Adrenal gland (tissue), 19 donors: ENCODE measurements at places on chromosomes 11 and 22.
A peak's percentile ranks its signal among the peaks of the same experiment; 100 is the strongest.

- peaks cover 18% of the 10 kb centered on the region for H3K4me1 ChIP-seq
- no peaks in the 10 kb centered on the region for H3K27me3 ChIP-seq
- no peaks in the 10 kb centered on the region for H3K36me3 ChIP-seq
- no peak overlapping the region for H3K27ac ChIP-seq
Measured at GRCh38 chr11:123740787-123741158, 687 bp downstream of the ZNF202 start.

DNA sequence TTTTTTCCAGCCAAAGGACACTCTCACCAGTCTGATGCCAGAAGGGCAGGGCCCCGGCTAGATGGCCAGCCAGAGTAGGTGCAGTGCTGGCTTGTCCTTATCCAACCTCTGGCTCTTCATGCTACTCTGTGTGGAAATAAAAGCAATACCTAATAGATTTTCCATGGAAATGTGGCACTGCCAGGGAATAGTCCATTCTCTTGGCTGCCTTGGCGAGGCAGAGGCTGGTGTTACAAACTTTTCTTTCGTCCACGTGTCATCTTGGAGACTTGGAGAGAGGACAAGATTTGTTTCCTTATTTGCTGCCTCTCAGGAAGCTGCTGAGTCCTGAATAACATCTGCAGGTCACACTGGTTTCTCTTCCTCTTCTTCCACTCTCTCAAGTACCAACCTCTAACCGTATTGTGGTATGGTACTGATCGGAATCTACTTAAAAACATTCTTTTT, 17.2 kb upstream of the C1QTNF4 start:
- H3K27ac ChIP-seq, result no peak overlapping the region
- no peak for DNase-seq
- H3K27me3 ChIP-seq, result no peaks in the 10 kb centered on the region

DNA sequence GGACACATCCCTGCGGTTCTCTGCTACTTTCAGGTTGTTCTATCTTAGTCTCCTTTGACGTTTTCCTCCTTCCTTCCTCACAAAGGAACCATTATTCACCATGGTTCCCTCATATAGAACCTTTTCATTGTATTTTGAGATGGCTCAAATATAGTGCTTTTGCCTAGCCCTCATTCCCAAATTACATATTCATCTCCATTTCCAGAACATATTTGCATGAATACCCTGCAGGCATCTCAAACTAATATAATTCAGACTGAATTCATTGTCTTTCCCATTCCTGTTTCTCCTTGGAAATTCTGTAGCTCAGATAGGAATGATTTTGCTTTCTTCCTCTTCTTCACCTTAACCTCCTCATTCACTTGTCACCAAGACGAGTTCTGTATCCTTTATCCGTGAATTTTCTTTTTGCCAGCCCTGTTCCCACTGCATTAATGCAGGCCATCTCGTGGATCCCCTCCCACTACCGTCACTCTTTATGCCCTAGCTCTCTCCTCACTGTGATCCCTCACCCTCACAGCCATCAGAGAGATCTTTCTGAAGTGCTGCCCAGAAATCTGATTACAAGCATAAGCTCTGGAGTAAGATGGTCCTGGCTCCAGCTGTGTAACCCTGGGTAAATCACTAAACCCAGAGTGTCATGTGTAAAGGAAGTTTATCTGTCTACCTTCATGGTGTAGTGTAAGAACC, 23.3 kb downstream of the PIWIL4 start:
- DNase-seq, result no peak
- H3K4me1 ChIP-seq, result no peaks in the 10 kb centered on the region
- H3K4me3 ChIP-seq, result no peak overlapping the region
- no peaks in the 10 kb centered on the region for H3K27me3 ChIP-seq
- no peak overlapping the region for H3K27ac ChIP-seq

DNA sequence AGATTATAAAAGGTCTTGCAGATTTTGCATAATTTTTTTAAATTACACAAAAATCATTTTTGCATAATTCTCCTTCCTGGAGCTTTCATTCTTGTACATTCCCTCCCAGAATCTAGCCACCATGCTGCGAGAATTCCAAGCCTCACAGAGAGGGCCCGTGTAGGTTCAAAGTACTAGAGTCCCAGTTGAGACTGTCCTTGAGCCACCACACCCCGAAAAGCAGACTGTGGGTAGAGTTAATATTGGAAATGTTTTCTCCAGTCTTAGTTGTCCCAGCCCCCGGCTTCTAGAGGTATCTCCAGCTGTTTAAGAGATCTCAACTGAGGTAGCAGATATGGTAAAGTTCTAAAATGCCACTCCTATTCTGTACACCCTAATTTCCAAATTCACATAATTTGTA, 407.3 kb upstream of the ANO3 start:
- H3K27ac ChIP-seq, result no peak overlapping the region
- no peaks in the 10 kb centered on the region for H3K36me3 ChIP-seq
- no peaks in the 10 kb centered on the region for H3K4me1 ChIP-seq

DNA sequence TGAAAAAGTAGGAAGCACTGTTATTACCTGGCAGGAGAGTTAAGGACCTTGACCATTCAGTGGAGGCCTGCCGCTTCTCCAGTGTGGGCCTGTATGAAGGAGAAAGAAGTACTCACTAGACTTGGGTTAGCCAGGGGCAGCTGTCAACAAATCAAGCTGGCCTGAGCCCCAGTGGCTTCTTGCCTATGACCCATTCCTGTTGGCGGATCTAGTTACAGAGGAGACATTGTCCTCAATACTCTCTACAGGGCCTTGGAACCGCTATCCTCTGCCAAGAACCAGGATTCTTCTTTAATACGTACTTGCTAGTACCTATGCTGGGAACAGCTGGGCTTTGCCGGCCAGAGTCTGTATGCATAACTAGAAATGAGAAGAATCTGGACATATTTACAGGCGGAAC, 68.1 kb downstream of the ALX4 start:
- no peaks in the 10 kb centered on the region for H3K27me3 ChIP-seq
- no peaks in the 10 kb centered on the region for H3K4me1 ChIP-seq
- no peak for DNase-seq
- no peak overlapping the region for H3K4me3 ChIP-seq
- no peak overlapping the region for H3K27ac ChIP-seq

DNA sequence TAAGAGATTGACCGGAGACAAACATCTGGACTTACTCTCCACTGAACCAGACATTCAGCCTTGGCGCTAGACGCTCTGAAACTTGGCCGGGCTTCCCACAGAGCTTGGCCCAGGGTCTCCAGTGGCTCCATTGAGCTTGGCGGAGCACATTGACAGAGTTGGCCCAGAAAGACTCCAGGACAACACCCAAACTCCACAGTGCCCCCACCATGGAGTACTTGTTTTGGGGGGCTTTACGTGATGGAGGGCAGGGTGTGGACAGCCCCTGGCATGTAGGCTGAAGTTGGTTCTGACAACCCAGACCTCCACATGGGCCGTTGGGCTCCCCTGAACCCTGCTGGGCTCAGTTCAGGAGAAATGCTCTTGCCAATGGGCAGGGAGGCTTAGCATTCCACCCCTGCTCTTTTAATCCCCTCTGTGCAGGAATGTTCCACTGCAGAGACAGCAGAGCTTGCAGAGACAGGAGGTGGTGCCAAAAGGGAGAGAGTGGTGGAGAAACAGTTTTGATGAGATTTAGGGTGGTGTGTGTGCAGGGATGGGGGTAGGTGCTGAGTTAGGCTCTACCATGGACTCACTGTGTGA, 102.4 kb upstream of the TIMP3 start:
- H3K4me3 ChIP-seq, result no peak overlapping the region
- no peaks in the 10 kb centered on the region for H3K4me1 ChIP-seq
- no peak for DNase-seq
- H3K27ac ChIP-seq, result no peak overlapping the region
- H3K36me3 ChIP-seq, result no peaks in the 10 kb centered on the region
- no peaks in the 10 kb centered on the region for H3K27me3 ChIP-seq

GRCh38 chr11:63970902-63971301, 3.5 kb upstream of the COX8A start:
- H3K36me3 ChIP-seq, result no peaks in the 10 kb centered on the region
- H3K27me3 ChIP-seq, result no peaks in the 10 kb centered on the region
- DNase-seq, result no peak
- no peak overlapping the region for H3K27ac ChIP-seq
- peaks cover 9% of the 10 kb centered on the region for H3K4me1 ChIP-seq

DNA sequence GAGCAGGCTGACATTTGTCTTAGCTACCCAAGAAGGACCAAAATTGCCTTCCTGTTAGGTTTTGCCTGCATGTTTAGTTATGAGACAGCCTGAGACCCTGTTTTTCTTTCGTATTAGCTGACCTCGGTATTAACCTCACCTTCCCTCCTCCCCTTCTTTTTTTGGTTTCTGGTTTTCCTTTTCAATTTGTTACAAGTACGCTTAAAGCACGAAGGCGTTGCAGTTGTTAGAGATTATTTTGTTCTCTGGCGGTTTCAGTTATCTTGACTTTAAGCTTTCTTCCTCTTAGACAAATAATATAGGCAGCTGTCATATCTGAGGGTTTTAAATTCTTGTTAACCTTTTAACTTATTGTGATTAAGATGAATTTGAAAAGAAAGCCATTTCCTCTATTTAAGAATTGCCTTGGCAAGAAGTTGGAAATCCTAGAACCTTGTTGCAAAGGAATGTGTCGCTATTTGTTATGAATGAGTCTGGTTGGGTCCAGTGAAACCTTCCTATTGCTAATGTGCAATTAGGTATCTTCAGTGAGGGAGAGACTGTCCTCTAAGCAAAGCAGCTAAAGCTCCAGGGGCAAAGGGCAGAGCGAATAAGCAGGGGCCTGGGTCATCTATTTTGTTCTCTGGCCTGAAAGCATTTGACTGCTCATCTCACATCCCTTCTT, 45.7 kb downstream of the PACS1 start:
- H3K27ac ChIP-seq, result no peak overlapping the region
- no peak overlapping the region for H3K4me3 ChIP-seq
- peaks cover 68% of the 10 kb centered on the region for H3K4me1 ChIP-seq
- no peaks in the 10 kb centered on the region for H3K36me3 ChIP-seq
- DNase-seq, result no peak

DNA sequence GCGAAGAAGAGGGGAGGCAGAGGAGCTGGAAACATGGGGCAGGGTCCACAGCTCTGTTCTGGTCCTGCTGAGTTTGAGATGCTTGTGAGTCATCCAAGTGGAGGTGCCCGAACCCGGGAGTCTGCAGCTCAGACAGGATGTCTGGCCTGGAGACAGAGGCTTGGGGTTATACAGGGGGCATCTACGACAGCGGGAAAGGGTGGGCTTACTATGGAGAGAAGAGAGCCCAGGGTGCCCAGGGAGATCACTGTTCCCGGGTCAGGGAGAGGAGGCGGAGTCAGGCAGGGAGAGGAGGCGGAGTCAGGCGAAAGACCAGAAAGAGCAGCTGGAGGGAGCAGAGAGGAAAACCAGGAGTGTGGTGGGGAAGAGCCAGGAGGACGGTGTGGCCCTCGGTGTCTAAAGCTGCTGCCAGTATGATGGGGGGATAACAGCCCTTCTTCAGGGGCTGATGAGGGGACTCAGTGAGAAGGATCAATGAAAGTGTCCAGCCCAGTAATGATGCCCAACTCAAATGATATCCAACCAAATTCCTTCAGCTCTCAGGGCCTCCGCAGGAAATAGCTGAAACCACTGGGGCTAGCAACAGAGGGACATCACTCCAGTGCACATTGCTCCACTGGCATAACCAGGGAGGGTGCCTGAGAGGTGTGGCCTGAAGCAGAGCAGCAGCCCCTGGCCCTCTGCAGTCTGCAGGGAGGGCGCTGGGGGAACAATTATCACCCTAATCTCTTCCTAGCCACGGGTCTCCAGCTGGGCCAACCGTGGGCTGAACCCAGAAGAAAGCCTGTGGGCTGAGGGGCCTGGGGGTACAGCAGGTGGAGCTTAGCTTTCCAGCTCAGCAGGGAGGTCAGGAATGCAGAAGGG, 2.6 kb upstream of the LTBP3 start:
- H3K36me3 ChIP-seq, result no peaks in the 10 kb centered on the region
- H3K27ac ChIP-seq, result no peak overlapping the region
- H3K4me3 ChIP-seq, result no peak overlapping the region
- peak; percentile 62 for DNase-seq

DNA sequence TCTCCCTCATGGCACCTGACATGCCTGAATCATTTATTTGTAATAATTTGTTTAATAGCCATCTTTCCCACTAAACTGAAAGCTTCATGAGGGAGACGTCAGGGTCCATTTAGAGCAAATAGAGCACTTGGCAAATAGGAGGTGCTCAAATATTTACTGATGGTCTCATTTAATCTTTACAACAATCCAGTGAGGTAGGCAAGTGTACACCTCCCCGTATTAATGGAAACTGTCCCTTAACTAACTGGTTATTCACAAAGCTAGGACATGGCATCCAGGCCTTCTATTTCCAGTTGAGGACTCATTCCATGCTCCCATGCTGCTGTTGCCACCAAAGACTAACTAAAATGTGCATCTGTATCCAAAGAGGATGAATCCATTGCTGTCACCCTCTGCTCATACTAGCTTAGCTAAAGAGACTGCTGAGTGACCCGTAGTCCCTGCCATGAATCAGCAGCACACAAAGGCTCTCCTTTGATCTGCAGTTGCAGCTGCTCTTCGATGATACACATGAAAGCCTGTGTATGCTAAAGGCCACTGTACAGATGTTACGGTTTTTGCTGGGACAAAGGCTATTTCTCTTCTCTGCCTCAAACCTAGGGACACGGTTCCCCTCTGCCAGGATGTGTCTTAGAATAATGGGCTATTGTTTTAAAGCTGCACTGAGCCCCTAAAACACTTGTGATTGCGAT, 82.6 kb downstream of the RAB30 start:
- H3K27me3 ChIP-seq, result no peaks in the 10 kb centered on the region
- H3K36me3 ChIP-seq, result no peaks in the 10 kb centered on the region
- no peak overlapping the region for H3K4me3 ChIP-seq
- no peak overlapping the region for H3K27ac ChIP-seq

DNA sequence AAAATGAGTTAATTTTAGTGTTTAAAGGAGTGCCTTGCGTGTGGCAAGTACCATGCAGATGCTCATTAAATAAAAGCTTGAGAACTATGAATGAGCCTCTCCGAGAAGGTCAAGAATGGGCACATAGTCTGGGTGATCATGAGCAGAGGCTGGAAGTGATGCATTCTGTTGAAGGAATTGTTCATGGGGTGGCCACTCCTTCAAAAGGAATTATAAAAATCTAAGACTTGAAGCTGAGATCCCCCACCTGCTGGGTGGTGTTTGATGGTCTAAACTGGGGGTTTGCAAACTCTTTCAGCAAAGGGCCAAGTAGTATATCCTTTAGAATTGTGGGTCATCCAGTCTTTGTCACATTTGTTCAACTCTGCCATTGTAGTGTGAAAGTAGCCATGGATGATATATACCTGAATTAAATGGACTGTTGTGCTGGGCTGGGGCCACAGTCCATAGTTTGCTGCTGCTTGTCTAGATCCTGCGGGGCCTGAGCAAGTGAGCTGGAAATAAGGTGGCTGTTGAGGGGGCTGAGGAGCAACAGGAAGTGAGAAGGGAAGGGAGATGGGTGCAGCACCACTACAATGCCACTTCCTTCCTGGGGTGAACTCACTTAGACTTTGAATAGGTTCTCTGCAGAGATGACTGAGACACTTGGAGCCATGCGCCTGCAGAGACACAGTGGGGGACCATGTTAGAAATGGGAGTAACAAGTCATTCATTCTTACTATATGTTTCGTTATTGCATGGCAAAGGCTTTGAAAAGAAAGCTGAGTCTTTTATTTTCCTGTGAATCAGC, 179.0 kb downstream of the SNX19 start:
- no peaks in the 10 kb centered on the region for H3K4me1 ChIP-seq
- H3K36me3 ChIP-seq, result no peaks in the 10 kb centered on the region
- H3K27ac ChIP-seq, result no peak overlapping the region
- no peak for DNase-seq
- no peak overlapping the region for H3K4me3 ChIP-seq
- H3K27me3 ChIP-seq, result no peaks in the 10 kb centered on the region

GRCh38 chr11:18236664-18237356, at the start of gene SAA4:
TSS of gene SAA4 (minus strand) at chr11:18236802. CDS start at chr11:18235926, 876 bp downstream.
- H3K4me3 ChIP-seq, result no peak within 1 kb of the TSS
- no peak within 1 kb of the TSS for H3K27ac ChIP-seq
- H3K27me3 ChIP-seq, result no peaks in the 10 kb centered on the region
- no peaks in the 10 kb centered on the region for H3K36me3 ChIP-seq
- no peaks in the 10 kb centered on the region for H3K4me1 ChIP-seq
